AG08396 (cell line): ENCODE measurements at places on chromosomes 7 and 10.
A peak's percentile ranks its signal among the peaks of the same experiment; 100 is the strongest.

DNA sequence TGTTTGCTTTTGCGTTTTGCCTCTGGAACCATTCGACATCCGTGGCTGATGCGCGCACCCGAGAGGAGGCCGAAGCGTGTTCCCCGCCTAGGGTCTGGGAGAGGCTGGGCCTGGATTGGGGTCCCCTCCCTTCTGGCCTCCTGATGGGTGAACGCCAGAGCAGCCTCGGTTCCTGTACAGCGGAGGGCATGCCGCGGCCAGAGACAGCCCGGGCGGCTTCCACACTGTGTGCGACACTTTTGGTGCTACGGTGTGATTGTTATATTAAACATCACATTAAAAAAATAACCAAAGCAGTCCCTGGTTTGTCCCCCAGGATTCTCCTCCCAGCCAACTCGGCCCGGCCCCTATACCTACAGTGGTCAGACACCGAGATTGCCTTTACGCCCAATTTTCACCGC, 3.7 kb upstream of the HOXA7 start:
- DNase-seq = no peak

- peak; percentile 78 for DNase-seq
These were observed 1.1 kb downstream of the NDUFB2 start for GRCh38 chr7:140697447-140698143.

DNA sequence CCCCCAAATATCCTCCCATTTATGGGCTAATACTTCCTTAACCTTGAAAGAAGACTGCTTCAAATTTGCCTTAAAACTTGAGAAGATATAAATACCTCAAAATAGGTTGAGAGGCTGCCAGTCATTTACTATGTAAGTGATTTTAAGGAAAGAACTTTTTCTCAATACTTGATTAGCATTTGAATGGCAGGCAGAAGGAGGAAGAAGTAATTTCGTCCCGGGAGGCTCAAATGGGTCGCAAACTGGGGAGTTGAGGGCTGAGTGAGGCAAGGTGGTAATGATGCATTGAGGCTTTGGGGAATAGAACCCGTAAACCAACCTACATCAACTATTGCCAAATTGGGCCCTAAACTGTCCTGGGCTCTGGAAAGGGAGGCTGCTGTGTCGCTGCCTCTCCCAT, 11.1 kb downstream of the CAMK1D start:
- DNase-seq = no peak

DNA sequence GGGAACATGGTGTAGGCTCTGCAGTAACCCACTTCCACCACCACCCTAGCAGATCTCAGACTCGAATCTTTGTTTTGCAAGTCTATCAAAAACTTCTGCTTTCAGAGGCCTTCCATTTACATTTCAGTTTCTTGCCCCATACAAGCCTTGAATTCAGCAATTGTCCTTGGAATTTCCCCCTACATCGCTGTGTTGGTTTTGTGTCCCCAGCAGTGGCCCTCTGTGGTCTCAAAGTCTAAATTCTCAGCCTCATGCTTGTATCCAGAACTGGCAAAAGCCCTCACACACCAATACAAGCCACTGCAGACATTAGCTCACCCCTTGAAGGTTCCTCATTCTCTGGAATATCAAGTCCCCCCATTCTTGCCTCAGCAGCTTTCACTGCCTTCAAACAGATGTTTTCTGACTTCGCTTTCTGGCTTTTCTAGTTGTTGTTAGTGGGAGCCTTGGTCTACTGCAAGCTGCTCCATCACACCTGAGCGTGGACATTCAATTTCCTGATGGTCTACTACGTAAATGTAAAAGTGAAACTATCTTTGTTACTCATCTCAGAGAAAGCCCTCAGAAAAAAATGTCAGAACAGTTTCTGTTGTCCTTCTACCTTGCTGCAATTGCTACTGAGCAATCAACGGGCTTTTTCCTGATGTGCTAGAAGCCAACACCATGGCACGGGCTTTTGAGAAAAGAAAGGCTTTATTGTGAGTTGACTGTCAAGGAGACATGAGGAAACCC, 1.8 kb upstream of the NUB1 start:
- DNase-seq = no peak

GRCh38 chr7:158809596-158809995, 19.7 kb downstream of the ESYT2 start:
- DNase-seq = no peak

- DNase-seq = no peak
These were observed 12.3 kb downstream of the STX1A start for GRCh38 chr7:73707045-73707631.
